ENCODE measurements at places on chromosomes 6 and 20.

DNA sequence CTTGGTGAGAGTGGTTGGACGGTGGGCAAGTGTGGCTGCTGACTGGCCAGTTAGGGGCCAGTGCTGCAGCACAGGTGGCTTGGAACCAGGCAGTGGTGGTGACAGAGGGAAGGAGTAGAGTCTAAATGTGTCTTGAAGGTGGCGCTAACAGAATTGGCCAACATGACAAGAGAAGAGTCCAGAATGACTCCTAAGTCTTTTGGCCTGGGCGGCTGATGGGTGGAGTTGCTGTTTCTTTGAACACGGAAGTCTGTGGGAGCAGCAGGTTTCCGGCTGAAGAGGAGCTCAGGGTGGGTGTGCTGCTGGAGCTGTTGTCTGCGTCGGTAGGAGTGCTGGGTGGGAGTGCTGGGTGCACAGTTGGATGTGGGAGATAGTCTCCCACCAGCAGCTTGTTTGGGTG, 10.1 kb downstream of the LSM14B start:
- no peak for DNase-seq

GRCh38 chr6:19988555-19988954, 151.4 kb downstream of the ID4 start:
- DNase-seq, result no peak

DNA sequence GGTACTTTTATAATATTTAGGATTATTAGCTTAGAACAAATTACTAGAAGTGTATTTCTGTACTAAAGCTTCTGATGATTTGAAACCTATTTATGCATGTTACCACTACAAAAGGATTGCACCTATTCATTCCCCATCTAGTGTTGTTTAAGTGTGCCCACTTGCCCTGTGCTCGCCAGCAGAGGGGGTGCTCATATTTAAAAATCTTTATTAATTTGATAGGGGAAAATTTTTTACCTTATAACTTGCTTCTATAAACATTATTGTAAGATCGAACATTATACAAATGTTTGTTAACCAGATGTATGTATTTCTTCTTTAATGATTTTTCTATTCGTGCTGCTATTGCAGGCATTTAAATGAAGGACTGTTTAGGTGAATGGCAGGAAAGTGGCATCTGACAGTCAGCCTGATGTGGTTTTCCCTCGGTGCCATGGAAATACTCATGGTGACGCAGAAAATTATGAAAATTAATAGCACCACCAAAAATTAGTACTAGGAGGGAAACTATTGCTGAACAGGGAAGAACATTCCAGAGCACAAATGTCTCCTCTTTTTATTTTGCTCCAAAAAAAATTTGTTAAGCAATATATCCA, 44.1 kb upstream of the FNDC1 start:
- peak; percentile 24 for DNase-seq

- DNase-seq, result no peak
Measured at GRCh38 chr6:11343963-11344723, 111.7 kb upstream of the NEDD9 start.

DNA sequence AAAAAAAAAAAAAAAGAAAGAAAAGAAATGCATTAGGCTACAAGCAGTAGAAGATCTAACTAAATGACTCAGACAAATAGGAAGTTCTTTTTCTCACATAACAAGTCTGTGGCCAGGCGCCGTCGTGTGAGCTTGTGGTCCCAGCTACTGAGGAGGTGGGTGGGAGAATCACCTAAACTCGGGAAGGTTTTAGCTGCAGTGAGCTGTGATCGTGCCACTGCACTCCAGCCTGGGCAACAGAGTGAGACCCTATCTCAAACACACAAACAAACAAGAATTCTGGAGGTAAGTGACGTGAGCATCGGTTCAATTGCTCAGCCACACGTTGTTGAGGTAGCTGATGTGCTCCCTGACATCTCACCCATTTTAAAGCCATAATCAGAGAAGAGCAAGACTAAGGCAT, 37.9 kb upstream of the SLC23A2 start:
- no peak for DNase-seq

DNA sequence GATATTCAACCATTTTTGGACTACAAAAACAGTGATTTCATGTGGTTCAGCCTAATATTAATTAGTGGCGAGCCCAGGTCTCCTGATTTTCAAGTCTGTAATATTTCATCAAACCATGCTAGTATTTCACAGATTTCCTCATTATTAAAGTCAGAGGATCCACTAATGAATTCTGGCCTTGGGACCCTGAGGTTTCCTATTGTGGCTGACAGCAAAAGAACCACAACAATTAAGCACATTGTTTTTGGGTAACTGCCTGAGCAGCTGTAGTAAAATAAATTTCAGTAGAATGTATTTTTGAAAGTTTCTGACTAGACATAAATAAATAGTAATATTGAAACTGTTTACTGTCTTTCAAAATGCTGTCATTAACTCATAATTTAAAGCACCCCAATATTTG, 630.7 kb upstream of the MMS22L start:
- DNase-seq, result no peak

GRCh38 chr6:20790032-20790791, 256.0 kb downstream of the CDKAL1 start:
- no peak for DNase-seq

GRCh38 chr6:37860226-37860839, 40.8 kb downstream of the ZFAND3 start:
- no peak for DNase-seq

DNA sequence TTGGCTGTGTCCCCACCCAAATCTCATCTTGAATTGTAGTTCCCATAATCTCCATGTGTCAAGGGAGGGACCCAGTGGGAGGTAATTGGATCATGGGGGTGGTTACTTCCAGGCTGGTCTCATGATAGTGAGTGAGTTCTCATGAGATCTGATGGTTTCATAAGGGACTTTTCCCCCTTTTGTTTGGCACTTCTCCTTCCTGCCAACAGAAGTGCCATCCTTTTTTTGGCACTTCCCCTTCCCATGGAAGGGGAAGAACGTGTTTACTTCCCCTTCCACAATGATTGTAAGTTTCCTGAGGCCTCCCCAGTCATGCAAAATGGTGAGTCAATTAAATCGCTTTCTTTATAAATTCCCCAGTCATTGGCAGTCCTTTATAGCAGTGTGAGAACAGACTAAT, 18.0 kb upstream of the PI3 start:
- no peak for DNase-seq

DNA sequence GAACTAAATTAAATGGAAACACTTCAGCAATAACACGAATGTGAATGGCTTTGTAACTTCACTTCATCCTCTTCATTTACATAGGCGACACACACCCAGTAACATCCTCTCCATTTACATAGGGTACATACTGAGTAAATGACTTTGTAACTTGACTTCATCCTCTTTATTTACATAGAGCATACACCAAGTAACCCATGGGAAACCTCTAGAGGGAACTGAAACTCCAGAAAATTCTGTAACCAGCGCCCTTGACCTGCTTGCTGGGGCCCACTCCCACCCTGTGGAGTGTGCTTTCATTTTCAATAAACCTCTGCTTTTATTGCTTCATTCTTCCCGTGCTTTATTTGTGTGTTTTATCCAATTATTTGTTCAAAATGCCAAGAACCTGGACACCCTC, 81.6 kb upstream of the OPRM1 start:
- no peak for DNase-seq

- DNase-seq, result no peak
Measured at GRCh38 chr6:14506656-14507246, 389.2 kb downstream of the CD83 start.

GRCh38 chr6:131258010-131258652, 122.9 kb downstream of the AKAP7 start:
- no peak for DNase-seq

GRCh38 chr6:132234356-132234755, 166.9 kb downstream of the MOXD1 start:
- DNase-seq, result no peak

GRCh38 chr20:48616481-48616880, 211.3 kb downstream of the PREX1 start:
- no peak for DNase-seq

DNA sequence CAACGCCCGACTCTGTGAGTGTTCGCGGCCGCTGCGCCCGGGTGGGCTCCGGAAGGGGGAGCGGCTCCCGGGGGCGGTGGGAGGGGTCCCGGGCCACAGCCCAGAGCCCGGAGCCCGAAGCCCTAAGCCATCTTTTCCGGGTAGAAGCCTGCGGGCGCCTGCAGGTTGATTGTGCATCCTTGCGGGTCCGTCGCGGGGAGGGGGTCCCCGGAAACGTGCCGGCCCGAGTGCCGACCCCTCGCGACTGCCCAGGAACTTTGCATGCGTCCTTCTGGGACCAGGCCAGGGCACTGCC, 413 bp downstream of the PTPRA start:
- peak; percentile 74 for DNase-seq

DNA sequence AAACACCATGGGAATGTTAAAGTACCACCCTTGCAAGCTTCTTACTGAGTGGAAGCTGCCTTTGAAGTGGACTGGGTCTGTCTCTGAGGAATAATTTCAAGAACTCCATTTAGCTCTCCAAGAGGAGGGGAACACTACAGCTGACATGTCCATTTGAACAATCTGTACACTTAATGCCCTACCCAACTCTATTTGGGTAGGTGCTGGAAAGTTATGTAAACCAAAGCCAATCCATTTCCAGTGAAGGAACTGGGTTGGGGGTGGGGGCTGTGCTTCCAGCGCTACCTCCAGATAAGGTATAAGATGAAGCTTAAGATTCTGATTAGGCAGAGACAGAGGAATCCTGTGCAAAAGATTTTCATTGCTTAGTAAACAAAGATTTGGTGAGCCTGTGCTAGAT, 122.0 kb downstream of the TCP11 start:
- no peak for DNase-seq

DNA sequence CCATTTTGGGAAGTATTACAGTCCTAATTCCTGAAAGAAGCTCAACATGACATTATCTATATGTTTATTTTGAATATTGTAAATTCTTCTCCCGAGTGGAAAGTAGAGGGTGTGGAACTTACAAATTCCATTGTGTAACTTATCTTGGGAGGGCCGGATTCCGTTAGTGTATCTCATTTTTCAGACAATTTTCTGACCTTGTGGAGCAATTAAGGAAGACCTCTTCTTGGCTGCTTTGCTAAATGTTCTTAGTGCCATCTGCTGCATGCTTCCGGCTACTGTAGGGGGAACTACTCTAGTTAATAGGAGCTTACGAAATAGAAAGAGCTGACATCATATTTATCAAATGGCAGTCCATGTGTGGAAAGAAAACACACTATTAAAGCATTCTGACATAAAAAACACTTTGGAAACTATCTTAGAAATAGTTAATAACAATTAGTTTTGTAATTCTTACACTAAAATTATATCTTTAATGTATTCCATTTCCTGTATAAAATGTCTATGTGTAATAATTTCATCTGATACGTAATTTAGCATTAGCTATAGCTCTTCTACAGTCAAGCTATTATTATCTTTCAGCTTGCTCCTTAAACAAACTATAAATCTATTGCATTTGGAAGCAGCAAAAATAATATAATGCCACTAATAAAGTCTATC, 41.5 kb upstream of the KCNQ5 start:
- peak; percentile 7 for DNase-seq

DNA sequence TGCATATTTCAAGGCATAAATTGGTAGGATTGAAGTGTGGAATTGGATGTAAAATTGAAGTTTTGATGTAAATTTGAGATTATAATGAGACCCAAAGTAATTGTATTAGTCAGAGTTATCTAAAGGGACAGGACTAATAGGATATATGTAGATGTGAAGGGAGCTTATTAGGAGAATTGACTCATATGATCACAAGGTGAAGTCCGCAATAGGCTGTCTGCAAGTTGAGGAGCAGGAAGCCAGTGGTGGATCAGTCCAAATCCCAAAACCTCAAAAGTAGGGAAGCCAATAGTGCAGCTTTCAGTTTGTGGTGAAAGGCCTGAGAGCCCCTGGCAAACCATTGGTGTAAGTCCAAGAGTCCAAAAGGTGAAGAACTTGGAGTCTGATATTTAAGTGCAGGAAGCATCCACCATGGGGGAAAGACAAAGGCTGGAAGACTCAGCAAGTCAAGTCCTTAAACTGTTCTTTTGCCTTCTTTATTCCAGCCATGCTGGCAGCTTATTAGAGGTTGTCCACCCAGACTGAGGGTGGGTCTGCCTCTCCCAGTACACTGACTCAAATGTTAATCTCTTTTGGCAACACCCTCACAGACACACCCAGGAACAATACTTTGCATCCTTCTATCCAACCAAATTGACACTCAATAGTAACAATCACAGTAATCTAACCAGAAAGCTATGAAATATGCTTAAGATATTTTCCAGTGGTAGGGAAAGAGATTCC, 442.6 kb upstream of the PTCHD4 start:
- no peak for DNase-seq

- DNase-seq, result no peak
Measured at GRCh38 chr20:59600472-59600871, 3.9 kb upstream of the PHACTR3 start.

DNA sequence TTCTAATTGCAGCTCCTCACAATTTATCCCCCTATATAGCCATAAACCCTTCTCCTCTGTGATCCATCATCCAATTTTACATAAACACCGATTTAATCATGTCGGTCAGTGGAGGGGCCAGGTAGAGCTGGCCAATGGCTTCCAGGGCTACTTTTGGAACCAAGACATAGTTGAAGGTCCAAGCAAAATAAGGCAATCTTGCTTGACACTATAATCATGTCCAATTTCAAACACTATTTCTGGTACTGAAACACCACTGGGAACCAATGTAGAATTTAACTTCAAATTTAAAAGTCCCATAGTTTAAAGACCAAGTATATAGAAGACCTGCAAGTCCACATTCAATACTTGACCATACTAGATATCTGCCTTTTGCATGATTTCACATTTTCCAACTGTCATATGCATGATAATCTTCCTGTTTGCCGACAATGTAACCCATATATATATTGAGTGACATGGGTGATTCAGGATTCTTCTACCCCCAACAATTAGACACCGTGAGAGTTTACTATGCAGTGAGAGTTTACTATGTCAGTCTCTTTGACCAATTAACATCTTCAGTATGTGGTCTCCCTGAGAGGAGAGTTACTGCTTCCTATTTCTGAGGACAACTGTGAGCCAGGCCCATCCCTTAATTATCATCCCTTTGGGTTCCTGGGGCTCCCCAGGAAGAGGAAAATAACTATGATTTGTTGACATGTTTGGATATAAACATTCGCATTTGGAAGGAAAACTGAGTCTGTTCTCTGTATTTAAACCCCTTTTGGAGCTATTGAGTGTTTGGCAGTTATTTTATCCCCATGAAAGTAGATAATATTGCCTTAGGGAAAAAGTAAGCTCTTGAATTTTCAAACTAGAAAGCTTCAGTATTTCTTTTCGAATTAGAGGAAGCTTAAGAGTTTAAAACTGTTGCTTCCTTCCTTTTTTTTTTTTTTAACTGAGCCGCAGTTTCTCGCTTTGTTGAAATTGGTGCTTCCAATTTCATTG, 31.8 kb downstream of the SAMD3 start:
- no peak for DNase-seq

DNA sequence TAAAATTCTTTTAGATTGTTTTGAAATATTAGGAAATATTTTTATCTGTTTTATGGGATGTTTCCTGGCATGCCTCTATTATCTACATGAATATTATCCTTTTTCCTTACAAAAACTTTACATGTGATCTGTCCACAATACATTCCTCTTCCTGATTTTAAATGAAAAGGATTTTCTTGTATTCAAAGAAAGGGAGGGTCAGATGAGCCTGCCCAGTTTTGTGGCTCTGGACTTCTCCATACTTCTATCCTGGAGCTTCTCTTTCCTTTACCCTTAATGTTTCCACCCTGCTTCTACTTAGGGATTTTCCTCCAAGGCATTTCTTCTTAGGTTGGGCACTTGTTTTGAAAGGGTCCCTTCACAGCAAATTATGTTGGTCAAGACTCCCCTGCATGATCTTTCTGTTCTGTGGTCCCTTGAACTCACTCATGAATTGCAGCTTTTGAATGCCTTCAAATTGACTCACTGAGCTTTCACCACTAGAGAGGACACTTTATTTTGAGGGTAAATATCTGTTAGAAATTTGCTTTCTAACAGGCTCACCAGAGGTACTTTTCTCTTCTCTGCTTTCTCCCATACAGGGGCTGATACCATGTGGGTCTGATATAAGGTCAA, 104.9 kb downstream of the CENPW start:
- DNase-seq, result no peak

Measured in germinal center (tissue), 1 donor.